Esophagus squamous epithelium (tissue), 5 donors: ENCODE measurements at places on chromosomes 13 and 19.

DNA sequence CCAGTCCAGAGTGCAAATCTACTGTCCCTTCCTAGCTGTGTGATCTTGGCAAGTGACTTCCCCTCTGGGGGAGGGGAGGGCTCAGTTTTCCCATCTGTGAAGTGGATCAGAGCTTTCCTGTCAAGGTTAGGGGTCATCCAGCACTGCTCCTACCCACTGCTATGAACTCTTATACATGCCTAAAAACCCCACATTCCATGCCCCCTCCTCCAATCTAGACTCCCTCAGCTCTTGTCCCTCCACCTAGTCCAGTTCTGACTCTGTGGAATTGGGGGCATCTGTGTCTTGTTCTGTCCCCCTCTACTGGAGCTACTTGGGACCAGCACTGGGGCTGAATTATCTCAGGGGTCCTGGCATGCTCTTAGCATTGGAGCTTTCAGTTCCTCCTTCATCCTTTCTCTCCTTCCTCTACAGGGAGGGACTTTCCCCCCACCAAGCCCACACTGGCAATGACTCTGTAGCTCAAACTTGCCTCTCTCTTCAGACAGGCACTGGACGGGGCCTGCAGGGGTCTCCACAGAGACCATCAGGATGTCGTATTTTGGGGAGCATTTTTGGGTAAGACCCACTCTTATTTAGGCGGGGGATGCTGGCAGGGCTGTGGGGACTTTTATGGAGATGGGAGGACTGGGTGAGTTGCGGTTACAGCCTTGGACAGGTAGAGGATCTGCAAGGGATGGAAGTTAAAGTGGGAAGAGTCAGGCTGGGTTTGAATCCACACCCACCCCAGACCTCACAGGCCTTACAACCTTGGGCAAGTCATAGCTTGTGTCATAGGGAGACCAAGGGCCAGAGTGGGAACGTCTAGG, 3.6 kb downstream of the FCHO1 start:
- no peak for DNase-seq

DNA sequence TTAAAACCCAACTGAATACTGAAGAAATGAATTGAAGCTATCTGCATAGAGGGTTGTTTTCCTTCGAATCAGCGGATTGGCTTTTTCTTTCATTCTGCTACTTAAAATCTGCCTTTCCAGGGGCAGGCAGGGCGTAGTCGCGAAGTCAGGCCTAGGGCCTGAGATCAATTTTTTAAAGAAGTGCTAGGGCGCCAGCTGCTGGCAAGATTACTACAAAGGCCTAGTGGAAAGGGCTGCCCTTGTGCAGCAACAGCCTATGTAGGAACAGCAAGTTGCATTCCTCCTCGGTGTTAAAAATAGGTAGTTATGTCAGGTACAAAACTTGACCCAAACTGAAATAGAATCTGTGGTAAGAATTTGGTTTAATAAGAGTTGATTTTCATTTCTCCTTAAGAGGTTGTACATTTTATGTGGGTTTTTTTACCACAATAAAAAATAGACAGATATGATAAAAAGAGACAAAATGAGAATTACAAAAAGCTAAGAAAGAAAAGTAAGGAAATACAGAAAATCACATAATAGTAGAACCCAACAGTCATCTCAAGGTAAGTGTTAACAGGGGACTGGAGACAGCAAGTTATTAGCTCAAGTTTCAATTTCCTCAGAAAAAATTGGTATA, 9.5 kb upstream of the URAD start:
- DNase-seq: no peak

GRCh38 chr13:90950160-90950559, 397.3 kb upstream of the MIR17HG start:
- DNase-seq: no peak

DNA sequence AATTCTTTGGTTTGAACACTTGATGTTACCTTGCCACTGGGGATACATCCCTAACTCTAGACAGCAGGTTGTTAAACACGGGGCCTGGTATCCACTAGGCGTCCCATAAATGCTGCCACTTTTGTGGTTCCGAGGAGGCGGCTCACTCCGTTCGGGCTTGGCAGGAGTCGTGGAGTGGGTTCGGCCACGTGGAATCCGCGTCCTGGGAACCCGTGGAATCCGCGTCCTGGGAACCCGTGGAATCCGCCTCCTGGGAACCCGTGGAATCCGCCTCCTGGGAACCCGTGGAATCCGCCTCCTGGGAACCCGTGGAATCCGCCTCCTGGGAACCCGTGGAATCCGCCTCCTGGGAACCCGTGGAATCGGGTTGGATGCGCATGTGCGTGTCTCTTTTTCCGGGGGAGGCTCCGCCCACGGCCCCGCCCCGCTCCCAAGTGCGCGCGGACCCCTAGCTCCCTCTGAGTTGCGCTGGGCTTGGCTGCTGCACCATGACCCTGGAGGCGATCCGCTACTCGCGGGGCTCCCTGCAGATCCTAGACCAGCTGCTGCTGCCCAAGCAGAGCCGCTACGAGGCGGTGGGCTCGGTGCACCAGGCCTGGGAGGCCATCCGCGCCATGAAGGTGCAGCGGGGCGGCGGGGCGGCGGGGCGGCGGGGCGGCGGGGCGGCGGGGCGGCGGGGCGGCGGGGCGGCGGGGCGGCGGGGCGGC, at the start of gene MRI1:
MRI1 (plus strand) TSS at position 422 of the 707 bp plus-strand sequence; CDS start at position 489, 67 bp downstream.
- no peak for DNase-seq

GRCh38 chr19:45424191-45425058, 708 bp upstream of the ERCC1 start:
- no peak for DNase-seq

GRCh38 chr19:10211691-10212090, 16.9 kb upstream of the DNMT1 start:
- no peak for DNase-seq

GRCh38 chr13:98143601-98144026, 720 bp downstream of the FARP1 start:
- DNase-seq: no peak

DNA sequence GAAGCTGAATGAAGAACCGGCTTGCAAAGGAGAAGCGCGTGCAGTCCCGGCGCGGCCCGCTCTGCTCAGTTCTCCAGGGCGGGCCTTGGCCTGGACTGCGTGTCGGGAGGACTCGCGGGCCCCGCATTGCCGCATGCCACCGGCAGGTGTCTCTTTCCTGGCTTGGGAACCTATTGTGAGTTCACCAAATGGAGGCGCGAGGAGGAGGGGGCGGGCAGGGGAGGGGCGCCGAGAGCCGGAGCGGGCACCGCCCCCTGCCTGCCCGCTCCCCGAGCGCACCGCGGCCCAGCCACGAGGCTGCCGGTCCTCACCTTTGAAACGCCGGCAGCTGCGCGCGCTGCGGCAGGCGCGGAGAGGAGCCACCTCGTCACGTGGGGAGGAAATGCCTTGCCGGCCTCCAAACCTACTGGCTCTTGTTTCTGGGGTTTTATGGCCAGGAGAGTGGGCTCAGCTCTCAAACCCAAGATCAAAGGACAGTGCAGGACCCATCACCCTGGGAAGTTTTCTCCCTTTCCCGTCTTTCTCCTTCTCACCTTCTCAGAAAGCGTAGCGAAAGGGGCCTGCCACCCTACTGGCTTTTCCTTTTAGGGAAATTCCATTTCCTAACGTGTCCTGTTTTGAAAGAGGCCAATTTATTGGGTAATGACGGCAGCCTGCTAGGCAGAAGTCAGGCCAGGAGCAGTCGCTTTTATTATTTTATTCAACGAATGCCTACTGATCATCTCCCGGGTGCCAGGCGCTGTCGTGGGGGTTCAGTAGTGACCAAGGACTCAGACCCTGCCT, 13.8 kb upstream of the UBE2L5 start:
- peak; percentile 82 for DNase-seq

GRCh38 chr19:15187026-15188007, 13.5 kb downstream of the NOTCH3 start:
- no peak for DNase-seq

- DNase-seq: no peak
Observed at GRCh38 chr13:64471916-64472315, 2758.2 kb downstream of the PCDH9 start.

GRCh38 chr19:50921426-50922316, 10.5 kb upstream of the KLK4 start:
- no peak for DNase-seq

- DNase-seq: no peak
Observed at GRCh38 chr19:12555456-12555930, 4.2 kb upstream of the ZNF564 start.

DNA sequence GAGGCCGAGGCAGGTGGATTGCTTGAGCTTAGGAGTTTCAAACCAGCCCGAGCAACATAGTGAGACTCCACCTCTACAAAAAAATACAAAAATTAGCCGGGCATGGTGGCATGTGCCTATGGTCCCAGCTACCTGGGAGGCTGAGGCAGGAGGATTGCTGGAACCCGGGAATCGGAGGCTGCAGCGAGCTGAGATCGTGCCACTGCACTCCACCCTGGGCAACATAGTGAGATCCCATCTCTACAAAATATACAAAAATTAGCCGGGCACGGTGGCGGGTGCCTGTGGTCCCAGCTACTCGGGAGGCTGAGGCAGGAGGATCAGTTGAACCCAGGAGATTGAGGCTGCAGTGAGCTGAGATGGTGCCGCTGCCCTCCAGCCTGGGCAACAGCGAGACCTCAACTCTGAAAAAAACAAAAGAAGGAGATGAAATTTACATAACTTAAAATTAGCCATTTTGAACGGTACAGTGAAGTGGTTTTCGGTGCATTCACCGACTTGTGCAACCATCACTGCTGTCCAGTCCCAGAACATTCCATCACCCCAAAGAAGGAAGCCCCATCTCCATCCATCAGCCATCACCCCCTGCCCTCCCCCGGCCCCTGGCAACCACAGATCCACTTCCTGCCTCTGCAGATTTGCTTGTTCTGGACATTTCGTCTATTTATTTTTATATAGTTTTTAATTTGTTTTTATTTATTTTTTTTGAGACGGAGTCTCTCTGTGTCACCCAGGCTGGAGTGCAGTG, 1.6 kb upstream of the AZU1 start:
- DNase-seq: no peak

DNA sequence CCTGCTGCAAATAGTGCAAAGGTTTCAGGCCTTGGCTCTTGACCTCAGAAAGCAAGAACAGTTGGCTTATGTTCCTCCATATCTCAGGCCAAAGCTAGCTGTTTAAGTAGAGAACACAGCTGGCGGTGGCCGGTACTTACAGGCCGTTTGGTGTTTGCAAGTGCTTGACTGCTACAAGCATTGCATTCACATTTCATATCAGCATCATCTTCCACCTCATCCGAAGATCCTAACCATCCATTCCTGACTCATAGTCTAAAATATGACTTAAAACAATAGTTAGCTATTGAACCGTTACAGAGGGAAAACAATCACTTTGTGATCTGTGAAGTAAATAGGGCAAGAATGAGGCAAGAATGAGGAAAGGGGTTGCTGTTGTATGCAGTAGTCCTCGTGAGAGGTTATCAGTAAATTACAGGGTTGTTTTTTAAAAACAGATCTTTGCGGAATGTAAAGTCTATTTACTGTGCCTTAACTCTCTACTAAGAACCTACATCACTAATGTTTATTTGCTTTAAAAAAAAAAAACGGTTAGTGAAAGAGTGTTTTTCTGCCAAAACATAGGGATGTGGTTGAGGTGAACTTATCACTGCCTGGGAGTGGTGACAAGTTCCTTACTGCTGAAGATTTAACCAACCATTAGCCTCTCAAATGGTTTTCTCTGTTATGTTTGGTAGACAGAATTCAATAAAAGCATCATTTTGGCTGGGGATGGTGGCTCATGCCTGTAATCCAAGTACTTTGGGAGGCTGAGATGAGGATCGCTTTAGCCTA, 21.6 kb upstream of the WDR88 start:
- no peak for DNase-seq

GRCh38 chr19:4069331-4069959, 2.7 kb upstream of the ZBTB7A start:
- DNase-seq: no peak

DNA sequence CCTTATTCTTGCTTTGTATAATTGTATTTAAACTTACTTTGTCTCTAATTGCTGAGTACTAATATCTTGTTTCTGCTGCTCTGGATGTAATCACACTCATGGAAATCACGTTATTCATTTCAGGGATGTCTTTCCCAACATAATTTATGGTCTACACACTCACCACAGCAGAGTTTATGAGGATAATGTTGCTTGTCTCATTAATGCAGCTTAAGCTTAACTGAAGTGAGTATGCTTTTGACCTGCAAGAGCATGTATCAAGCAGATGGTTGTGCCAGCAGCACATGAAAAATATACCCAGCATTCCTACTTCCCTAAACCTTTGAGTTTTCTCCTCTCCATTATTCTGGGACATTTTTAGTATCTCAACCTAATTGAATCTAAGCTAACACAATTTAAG, 1080.9 kb downstream of the SLITRK5 start:
- DNase-seq: no peak

- no peak for DNase-seq
Observed at GRCh38 chr19:43692877-43693276, 22.9 kb upstream of the PLAUR start.

GRCh38 chr13:27170516-27171243, 931 bp downstream of the USP12 start:
- DNase-seq: no peak

DNA sequence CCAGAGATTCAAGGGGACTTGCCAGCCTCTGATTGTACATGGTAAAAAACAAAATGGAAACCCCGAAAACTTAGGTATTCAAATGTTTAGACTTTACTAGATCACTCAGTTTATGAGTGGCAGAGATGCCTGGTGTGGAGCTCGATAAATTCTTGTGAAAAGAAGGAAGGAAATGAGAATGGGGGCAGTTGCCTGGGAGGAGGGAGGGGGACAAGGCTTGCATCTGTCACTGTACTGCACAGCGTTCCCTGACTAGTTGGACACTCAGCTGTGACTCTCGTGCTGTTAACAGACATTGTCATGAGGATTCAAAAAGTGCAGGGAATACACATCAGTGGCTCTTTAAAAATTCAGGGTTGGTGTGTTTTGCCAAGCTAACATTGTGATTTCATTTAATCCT, 232.9 kb downstream of the ZIC5 start:
- DNase-seq: no peak

DNA sequence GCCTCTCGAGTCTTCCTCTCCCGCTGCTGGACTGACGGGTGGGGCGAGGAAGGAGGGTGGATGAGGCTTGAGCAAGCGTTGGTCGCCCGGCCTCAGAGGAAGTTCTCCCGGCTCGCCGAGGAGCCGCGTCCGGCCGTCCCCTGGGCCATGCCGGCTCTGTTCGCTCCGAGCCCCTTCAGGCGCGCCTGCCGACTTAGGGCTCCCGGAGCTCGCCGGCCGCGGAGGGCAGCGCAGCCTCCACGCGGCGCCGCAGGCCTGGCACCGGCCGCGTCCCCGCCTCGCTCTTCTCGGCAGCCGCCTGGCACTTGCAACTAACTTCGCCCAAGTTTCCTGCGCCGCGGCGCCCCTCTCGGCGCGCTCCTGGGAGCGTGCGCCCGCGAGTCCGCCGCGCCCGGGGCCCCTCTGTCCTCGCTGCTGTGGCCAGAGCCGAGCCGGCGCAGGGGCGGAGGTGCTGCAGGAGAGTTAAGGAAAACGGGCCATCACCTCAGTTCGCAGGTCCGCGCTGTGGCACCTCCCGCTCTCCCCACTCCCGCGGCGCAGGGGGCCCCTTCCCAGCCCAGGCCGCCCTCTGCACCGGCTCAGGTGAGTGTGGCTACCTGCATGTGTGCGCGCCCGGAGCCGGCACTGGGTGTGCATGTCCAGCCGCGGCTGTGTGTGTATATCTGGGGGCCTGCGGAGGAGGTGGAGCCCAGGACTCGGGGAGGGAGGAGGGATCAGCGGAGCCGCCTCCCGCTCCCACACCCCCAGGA, 641 bp upstream of the SOX21 start:
- no peak for DNase-seq
